ENCODE measurements at places on chromosomes 16 and 17.

DNA sequence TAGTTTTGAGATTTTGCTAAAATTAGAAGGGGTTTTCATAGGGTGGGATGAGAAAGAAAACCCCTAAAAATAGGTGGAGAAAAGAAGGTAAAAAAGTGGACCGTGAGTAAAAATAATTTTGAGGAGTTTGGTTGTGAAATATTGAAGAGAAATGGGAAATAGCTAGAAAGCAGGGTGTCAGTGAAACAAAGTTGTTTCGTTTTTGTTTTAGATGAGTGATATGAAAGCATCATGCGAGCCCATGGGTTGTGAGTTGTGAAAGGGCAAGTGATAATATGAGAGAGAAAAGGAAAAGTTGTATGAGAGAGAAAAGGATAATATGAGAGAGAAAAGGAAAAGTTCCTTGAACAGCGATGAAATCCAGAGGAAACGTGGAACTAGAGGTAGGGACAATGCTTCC, 7.3 kb upstream of the SMIM36 start:
- no peak for DNase-seq

- DNase-seq: no peak
Measured at GRCh38 chr16:4488499-4488967, 12.3 kb downstream of the HMOX2 start.

GRCh38 chr17:4903051-4903818, at the start of gene CHRNE:
TSS of gene CHRNE (minus strand) at chr17:4903098. CDS start at chr17:4903063, 35 bp downstream.
- peak; percentile 64 for DNase-seq

GRCh38 chr17:79022507-79022991, 1.4 kb upstream of the C1QTNF1 start:
- no peak for DNase-seq

DNA sequence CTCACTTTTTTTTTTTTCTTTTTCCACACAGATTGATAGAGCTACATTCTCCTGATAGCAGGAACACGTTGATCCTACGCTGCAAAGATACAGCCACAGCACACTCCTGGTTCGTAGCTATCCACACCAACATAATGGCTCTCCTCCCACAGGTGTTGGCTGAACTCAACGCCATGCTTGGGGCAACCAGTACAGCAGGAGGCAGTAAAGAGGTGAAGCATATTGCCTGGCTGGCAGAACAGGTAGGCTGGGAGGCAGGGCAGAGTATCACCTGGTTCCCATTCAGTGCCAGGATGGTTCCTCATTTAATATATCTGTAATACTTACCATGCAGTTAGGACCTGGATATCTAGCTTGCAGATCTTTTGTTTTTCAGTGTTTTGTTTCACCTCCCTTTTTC, 51.1 kb upstream of the VPS4A start:
- no peak for DNase-seq

DNA sequence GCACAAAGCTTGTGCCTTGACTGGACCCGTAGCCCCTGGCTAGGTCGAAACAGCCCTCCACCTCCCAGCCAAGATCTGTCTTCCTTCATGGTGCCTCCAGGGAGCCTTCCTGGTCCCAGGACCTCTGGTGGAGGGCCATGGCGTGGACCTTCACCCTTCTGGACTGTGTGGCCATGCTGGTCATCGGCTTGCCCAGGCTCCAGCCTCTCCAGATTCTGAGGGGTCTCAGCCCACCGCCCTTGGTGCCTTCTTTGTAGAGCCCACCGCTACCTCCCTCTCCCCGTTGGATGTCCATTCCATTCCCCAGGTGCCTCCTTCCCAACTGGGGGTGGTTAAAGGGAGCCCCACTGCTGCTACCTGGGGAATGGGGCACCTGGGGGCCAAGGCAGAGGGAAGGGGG, 3.5 kb downstream of the CTRL start:
- no peak for DNase-seq

Data from GM12864 (cell line).